ENCODE measurements at places on chromosomes 7 and 10.
A peak's percentile ranks its signal among the peaks of the same experiment; 100 is the strongest.

DNA sequence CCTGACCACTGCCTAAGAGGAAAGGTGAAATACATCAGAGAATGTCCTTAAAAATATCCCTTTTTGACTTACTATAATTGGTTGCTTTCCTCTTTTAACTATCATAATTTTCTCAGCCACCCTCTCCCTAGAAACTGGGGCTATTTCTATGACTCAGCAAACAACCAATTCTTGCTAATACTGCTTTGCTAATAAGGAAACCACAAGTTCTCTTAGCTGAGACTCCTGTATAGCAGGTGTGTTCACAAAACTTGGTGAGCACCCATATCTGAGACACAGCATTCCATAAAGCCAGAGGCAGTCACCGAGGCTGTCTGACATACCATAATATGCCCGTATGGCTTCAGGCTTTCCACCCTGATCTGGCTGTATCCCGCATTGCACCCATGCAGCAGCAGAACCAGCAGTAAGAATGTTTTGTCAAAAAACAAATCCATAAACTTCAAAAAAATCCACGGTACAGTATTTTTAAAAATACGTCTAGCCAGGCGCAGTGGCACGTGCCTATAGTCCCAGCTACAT, 191.7 kb upstream of the C7orf33 start:
- DNase-seq, result no peak

GRCh38 chr10:35498693-35499092, 106.4 kb upstream of the GJD4 start:
- DNase-seq, result no peak

DNA sequence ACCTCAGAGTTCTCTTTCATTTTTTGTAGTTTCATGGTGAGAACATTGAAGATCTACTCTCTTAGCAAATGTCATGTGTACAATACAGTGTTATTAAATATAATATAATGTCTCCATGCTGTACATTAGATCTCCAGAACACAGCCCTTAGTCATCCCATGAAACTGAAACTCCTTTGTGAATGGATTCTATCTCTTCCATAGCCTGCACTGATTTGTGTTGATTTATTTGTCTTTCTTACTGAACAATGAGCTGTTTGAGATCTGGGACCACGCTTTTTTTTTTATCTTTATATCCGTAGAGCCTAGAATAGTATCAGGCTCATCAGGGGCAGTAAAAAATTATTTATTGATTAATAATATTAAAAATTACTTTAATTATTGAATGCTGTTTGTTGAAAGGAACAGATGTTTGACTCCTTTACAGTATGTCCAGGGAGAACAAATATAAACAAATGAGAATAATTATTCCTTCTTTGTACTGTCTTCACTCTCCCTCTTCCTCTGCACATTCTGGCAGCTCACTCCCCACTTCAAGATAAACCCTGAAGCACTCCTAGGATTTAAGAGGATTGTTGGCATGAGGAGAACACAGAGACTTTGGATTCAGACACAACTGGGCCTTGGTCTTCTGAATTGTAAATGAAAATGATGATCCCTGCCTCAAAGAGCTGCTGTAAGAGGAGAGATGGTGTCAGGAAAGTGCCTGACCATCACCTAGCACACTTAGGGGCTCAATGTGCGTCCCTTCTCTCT, 81.6 kb upstream of the MSRB2 start:
- no peak for DNase-seq

- DNase-seq, result no peak
Measured at GRCh38 chr7:146112755-146113154, 3.8 kb upstream of the CNTNAP2 start.

- DNase-seq, result no peak
Measured at GRCh38 chr10:133445751-133446708, 7.7 kb upstream of the SCART1 start.

DNA sequence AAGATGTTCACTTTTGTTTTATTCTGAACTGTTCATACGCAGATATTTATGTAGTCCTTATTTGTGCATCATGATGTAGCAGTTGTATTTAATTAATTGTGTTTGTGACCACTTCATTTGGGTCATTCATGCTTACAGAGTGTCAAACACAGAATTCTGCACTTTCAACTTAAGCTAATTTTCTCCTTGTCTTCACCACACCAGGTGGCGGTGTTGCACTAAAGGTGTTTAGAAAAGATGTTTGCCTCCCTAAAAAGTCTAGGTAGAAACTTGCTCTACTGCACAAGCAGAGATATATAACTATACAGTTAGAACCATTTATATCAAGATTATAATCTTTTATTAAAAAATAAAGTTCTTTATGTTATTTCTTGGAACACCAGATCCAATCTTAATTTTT, 1.3 kb upstream of the TAS2R38 start:
- no peak for DNase-seq

DNA sequence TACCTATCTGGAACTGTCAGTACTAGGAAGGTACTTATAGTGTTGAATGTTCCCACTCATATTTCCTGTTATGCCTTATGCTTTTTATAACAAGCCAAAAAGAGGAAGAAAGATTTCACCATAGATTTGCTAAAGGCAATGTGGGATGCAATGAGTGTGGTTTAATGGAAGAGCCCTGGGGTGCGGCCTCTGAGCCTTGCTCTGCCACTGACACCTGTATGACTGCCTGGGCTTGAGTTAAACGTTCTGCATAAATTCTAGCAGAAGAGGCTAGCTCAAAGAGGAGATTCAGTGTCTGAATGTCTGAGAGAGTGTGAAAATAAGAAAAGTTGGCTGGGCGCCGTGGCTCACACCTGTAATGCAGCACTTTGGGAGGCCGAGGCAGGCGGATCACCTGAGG, 143.8 kb downstream of the TPST1 start:
- no peak for DNase-seq

DNA sequence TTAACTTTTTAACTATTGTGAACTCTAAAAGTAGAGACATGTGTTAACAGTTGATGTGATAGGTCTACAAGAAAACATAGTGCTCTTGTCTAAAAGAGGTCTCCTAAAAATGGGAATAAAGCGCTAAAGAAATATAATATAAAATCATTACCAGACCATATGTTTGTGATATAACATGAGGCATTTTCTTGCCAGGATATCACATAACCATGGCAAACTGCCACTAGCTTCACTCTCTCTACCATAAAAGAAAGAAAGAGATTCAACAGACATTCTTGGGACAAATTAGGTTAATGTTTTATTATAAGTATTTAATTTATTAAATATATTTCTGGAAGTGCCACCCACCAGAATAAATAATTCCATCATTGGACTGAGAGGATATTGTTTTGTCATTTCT, 115.0 kb downstream of the TMEM26 start:
- no peak for DNase-seq

- no peak for DNase-seq
Measured at GRCh38 chr7:1967512-1968396, 265.0 kb downstream of the MAD1L1 start.

GRCh38 chr10:94279835-94280709, 82.7 kb downstream of the NOC3L start:
- peak; percentile 4 for DNase-seq

- no peak for DNase-seq
Measured at GRCh38 chr10:89337484-89337883, 9.7 kb downstream of the IFIT3 start.

DNA sequence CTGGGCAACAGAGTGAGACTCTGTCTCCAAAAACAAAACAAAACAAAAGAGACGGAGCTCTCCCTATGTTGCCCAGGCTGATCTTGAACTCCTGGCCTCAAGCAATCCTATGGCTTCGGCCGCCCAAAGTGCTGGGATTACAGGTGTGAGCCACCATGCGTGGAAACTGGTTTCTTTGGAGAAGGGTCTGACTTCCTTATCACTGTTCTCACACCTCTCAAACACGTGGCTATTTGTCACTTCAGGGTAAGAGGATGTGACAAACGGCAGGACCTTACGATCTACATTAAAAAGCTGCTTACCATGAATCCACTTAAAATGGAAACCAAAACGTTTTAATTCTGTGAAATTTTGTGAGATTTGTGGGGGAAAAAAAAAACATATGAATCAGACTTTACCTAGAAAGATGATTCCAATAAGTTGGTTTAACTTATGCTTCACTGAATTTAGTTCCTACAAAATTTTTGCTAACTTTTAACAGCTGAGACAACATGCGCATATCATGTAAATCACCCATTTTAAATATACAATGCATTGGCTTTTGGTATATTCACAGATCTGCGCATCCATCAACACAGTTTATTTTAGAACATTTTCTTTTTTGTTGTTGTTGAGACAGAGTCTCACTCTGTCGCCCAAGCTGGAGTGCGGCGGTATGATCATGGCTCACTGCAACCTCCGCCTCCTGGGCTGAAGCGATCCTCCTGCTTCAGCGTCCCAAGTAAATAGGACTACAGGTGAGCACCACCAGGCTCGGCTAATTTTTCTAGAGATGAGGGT, 18.7 kb upstream of the FOXK1 start:
- DNase-seq, result no peak

DNA sequence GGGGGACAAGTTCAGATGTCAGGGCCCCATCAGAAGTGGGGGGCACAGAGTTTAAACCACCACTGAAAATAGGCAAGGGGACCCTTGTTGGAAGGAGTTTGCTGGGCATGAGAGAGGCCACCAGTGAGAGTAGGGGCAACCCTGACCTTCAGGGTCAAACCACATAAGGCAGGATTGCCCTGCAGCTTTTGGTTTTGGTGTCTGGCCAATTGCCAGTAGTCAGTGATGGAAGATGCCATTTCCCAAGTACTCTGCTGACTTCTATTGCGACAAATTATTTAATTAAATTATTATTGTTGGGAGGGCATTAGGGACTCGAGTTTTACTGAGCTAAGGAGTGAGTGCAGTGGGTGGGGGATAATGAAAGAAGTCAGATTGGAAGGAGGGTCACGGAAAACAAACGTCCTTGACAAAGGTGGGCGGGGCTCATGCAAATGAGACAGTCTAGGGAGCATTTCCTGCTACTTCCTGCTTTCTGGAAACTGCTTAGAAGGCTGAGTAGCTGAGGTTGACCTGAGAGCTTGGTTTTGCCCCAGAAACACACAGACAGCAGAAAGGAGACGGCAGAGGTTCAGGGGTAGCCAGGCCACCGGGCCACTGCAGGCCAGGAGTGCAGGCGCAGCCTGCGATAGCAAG, 74.2 kb upstream of the ANLN start:
- no peak for DNase-seq

GRCh38 chr10:128483216-128483615, 357.0 kb upstream of the MKI67 start:
- no peak for DNase-seq

DNA sequence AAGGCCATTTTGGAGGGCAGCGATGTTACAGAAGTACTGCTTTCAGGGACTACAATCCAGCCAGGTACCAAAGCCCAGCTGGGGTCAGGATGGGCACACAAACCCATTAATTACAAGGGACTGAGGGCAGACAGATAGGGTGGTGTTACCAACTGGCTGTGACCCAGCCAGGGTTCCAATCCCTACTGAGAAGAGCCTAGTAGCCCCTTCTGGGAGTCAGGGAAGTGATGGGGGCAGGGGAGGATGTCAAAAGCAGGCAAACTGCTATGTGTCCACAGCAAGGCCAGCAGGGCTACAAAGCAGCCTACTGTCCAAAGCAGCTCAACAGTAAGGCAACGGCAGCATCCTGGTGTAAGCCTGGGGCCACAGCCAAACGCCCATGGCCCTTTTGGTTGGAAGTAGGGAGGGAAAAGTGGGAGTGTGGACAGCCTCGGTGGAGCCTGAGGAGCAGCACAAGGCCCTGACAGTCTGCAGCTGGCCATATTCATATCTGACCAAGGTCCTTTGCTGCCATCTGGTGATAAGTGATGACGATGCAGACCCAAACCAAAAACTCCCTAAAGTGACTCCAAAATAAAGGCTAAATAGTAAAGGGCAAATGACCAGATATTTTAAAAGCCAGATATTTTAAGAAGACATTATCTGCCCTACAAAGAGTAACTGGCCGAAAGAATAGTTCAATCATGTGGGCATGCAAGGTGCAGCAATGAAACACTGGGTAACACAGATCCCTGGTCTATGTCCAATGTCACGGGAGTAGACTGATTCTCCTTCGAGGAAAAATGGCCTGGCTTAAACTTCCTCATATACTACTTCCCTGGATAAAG, 56.9 kb downstream of the XPNPEP1 start:
- no peak for DNase-seq

GRCh38 chr10:68871105-68871711, 29.9 kb upstream of the DDX50 start:
- DNase-seq, result no peak

GRCh38 chr10:88032566-88032965, 169.1 kb downstream of the PTEN start:
- DNase-seq, result no peak

- DNase-seq, result no peak
Measured at GRCh38 chr10:1874533-1874932, 137.2 kb upstream of the ADARB2 start.

GRCh38 chr7:152762056-152762455, 2.5 kb downstream of the ACTR3B start:
- DNase-seq, result no peak

DNA sequence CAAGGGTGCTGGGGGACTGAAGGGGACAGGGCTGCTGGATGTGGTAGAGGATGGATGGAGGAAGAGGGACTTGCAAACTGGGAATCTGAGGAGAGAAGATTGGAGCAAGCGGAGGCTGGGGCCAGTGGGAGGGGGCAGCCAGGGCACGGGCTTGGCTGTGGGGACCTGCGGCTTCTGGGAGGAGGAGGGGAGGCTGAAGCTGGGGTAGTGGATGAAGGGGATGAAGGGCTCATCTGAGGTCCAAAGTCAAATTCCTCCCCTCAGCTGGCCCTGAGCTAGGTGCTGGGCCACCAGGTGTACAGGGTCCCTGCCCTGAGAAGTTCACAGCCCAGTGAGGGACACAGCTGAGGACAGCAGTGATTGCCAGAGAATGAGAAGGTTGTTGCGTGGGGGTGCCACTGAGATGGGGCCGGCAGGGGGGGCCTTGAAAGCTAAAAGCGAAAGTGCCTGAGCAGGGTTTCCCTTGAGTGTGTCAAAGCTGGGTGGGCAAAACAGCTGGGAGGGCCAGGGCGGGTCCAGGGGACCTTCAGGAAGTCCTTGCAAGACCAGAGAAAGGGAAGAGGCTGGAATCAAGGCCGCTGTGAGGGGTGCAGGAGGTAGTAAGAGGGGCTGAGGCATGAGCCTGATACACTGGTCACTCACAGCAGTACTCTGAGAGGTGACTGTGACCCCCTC, 75.2 kb downstream of the MYL10 start:
- DNase-seq, result no peak

- DNase-seq, result no peak
Measured at GRCh38 chr7:51665045-51665780, 348.6 kb upstream of the COBL start.

All from anterior cingulate cortex (tissue), 58 donors.